Stimulated activated CD8-positive, alpha-beta memory T cell treated with anti-CD3 and anti-CD28 coated beads, Interleukin-4, amount 100 ng/mL, for 4 hours (primary cell): ENCODE measurements at places on chromosomes 3 and 15.

GRCh38 chr15:45431511-45431910 lies 53.2 kb upstream of the GATM start:
- no peak for DNase-seq

GRCh38 chr3:143277531-143277930 lies 158.0 kb downstream of the CHST2 start:
- no peak for DNase-seq

GRCh38 chr15:99976811-99977271 lies 243.6 kb upstream of the LYSMD4 start:
- DNase-seq: no peak

DNA sequence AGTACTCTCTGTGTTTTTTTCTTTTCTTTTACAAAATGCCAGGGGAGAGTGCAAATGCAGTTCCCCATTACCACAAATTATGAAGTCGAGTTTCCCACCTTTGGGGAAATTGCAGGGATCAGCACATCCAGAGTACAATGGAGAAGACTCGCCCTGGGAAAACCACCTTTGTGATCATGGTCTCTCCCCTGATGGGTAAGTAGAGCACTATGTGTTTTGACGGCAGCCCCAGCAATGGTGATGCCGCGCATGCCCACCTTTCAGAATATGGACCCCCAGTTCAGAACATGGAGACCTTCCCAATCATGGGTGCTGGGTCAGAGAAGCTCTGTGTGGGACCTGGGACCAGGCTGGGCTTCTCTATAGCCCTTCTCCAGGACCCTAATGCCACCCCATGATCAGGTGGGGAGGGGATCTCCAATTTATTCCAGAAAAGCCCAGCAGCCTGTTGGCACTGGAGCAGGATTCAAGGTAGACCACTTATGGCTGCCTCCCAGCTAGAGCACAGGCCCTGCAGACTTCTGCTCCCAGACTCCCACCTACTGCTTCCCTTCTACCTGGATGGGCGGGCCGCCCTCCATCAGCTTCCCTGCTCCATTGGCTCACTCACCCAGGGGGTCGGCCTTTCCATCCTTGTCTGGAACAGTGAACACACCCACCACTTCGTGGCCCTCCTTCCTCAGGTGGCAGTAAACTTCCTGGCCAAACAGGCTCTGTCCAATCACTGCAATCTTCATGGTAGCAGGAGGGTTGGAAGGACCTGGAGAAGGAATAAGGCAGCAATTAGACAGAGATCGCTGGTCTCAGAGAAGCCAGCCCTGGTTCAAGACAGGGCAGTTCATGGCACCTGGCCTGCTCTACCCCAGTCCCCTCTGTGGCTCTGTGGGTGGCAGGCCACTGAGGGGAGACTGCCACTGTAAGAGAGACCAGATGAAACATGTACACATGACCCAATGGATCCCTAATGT lies 19.9 kb downstream of the ALDH1L1 start:
- DNase-seq: no peak

DNA sequence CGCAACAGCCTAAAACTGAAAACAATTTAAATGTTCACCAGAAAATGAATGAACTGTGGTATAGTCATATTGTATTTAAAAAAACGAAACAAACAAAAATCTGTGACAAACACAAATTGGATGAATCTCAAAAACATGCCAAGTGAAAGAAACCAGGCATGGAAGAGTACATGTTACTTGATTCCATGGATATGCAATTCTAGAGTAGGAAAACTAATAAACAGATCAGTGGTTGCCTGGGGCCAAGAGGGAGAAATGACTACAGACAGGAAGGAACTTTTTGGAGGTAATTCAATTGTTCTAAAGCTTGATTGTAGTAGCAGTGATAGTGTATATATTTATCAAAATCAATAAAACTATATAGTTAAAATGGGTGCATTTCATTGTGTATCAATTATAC lies 16.8 kb downstream of the UBE3A start:
- DNase-seq: no peak

DNA sequence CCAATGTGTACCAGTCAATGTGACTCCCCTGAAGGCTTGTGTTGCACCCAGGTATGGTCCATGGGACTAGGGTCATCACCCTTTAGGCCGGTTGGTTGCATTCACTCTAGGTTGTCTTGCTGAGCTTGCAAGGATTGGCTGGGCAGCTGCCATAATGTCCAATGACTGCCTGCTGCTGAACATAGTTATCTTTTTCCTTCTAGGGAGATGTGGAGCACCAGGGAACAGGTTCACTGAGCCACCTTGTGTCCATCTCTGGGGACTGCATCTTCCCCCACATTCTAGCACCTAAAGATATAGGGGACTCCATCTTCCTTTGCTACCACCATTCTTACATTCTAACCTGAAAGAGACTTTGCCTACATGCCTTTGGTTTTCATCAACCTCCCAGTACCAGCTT lies 580.4 kb upstream of the TBL1XR1 start:
- DNase-seq: no peak

GRCh38 chr3:17642474-17642873 lies 100.0 kb downstream of the TBC1D5 start:
- DNase-seq: no peak

GRCh38 chr15:64251658-64252057 lies 88.8 kb upstream of the PPIB start:
- no peak for DNase-seq

GRCh38 chr3:134330883-134331810 lies 43.1 kb downstream of the AMOTL2 start:
- no peak for DNase-seq

- DNase-seq: no peak
Observed at GRCh38 chr3:67995206-67995605, 340.8 kb upstream of the SUCLG2 start.

DNA sequence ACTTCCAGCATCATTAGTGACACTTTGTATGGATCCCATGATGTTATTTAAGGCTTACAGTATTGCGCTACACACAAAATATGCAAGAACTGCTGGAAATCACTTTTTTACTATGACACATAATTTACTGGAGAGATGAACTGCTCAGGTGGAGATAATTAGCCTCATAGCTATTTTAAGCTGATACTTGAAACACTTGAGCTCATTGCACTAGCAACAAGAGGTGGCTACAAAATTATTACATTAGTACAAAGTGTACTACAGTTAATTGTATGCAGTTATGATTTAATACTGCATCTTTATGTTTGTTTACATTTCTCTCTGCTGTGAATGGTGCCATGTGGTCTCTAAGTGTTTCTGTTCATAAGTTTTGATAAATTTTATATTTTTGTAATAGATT lies 6.5 kb upstream of the LZTFL1 start:
- DNase-seq: no peak

DNA sequence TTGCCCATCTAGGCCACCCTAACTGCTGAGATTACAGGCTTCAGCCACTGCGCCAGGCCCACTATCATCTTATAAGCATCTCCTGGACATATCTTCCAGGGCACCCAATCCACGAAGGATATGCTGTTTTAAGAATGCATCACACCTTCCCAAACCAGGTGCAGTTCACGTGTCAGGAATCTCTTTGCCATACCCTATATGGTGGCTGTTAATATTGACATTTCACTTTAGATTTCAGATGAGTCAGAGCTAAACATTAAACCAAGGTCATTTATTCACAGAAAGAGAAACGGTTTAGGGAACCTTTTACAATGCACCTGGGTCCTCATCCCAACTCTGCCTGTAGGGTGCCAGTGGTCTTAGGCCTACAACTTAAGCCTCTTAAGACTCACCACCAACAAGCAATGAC lies 85.7 kb downstream of the TBL1XR1 start:
- DNase-seq: no peak

- no peak for DNase-seq
Observed at GRCh38 chr3:109059264-109059663, 58.7 kb downstream of the MORC1 start.

GRCh38 chr3:131417751-131418150 lies 36.2 kb downstream of the NUDT16 start:
- DNase-seq: no peak

GRCh38 chr3:186375443-186375842 lies 13.4 kb upstream of the DGKG start:
- DNase-seq: no peak

DNA sequence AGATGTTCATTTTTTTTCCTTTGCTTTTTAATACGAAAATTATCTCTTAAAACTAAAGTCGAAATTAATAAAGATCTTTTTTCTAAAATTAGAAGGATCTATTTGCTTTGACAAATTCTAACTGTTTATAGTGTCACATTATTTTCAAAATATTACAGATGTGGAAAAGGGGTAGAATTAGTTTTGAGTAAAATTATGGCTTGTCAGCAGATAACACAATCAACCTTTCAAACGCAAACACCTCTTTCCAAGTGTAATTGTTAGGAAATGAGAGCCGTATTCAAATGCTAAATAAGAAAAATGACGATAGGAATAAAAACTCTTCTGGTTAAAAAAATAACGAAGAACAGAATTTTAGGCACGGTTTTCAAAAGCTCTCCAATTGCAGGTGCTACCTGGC lies 704.7 kb downstream of the NLGN1 start:
- DNase-seq: no peak

- DNase-seq: no peak
Observed at GRCh38 chr3:167854063-167854462, 118.5 kb downstream of the SERPINI1 start.

DNA sequence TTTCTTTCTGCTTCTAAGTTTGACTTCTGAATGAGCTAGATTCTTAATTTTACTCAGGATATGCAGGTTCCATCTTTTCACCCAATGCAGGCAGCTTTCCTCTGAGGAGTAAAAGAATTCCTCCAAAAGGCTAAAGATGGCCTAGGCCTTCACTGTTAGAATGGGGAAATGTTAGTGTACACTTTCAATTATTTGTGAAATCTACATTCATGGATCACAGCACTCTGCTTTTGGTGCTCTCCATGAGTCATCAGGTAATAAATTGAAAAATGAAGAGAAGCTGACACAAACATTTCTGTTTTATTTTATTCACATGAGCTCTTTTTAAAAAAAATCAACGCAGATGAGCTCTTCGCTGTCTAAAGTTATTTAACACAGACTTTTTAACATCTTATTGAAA lies 502.5 kb upstream of the GOLIM4 start:
- no peak for DNase-seq

DNA sequence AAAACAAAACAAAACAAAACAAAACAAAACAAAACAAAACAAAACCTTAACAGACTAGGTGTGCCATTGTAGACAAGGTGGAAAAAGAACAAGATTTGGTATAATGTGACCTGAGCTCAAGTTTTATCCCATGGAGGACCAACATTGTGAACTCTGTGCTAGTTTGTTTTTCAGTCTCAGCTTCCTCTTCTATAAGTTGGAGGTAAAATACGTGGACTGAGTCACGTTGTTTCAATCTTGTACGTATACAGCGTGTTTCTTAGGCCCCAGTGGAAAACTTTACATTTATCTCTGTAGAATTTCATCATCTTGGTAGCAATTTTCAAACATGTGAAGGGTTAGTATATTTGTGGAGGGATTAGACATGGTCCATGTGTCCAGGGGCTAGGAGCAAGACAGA lies 261.6 kb downstream of the CD47 start:
- DNase-seq: no peak

GRCh38 chr15:90750186-90750585 lies 33.0 kb downstream of the BLM start:
- no peak for DNase-seq

DNA sequence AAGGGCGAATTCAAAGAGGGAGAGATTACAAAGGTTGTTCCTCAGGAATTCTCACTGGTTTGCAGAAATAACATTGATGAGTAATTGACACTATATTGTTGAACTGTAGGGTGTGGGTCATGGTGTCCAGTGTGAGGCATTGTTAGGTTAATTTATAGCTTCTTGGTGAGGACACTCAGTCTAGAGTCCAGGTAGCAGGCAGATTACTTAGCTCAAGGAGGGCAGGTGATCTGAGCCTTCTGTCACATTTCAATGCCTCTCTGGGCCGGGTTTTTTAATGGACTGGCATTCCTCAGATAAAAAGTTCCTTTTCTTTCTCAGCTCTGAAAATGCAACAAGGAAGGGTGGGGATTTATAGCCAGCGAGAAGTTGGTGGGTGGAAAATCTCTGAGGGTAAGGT lies 194.2 kb upstream of the PROK2 start:
- DNase-seq: no peak

GRCh38 chr3:89685731-89686130 lies 578.3 kb downstream of the EPHA3 start:
- no peak for DNase-seq

DNA sequence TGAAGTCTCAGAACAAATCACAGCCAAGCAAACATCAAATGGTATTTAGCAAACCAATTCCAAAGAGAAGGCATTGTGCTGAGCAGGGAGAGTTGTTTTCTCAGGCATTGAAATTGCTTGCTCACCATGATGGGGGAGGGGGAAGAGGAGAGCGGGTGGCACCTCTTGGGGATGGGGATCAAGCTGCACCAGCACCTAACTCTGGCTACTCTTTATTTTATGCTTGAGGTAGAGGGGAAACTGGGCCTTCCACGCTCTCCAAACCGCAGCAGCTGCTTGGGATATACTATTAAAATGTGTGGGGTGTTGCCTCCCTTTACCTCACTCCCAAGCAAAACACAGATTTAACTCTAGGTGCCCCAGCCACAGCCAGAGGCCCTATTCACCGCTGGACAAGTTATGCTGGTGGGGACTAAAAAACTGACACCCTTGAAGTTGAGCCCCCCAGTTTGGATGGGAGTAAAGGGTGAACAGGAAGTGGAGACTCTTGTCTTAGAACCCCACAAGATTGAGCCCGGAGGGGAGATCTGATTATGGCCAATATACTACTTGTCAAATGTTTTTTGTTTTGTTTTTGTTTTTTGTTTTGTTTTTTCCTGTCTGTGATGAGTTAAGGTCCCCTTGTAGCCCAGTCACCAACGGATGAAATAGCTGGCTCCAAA lies 5.0 kb upstream of the FOXB1 start:
- DNase-seq: no peak

DNA sequence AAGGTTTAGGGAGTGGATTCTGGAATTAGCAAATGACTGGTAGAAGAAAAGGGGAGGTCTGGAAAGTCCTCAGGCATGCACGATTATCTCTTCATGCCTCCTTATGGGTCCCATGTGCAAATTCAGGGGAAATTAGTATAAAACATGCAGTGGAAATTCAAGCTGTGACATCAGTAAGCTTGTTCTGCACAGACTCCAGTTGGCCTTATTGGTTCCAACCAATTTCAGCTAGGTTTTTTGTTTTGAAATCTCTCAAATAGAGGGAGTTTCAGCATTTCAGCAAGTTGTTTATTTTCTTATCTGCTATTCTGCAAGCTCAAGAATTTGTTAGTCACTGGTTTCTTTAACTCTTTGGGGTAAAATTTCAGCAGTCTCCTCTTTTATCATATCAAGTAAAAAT lies 774 bp upstream of the TMCO5A start:
- no peak for DNase-seq

- DNase-seq: no peak
Observed at GRCh38 chr3:49712631-49713317, 6.7 kb downstream of the AMIGO3 start.
